A172 (cell line): ENCODE measurements at places on chromosomes 7 and 10. TPM values are rescaled to one million over a fixed set of nuclear protein-coding genes. Genes with fewer than 3 reads are reported as not detected.

ADAM12 gene
- total RNA-seq = 7.1 and 8.1 TPM in 2 replicates

PRPF18 gene
- total RNA-seq = 48.2 and 57.8 TPM in 2 replicates

TMEM140 gene
- total RNA-seq = 1.6 and 1.9 TPM in 2 replicates

CTAGE4 gene
- total RNA-seq = not detected in 2 replicates

LOXL4 gene
- 15.4 and 24.9 TPM in 2 replicates for total RNA-seq

LRRN3 gene
- not detected in 2 replicates for total RNA-seq

SLC18A3 gene
- total RNA-seq = not detected in 2 replicates

MOGAT3 gene
- not detected in 2 replicates for total RNA-seq

AGR2 gene
- not detected in 2 replicates for total RNA-seq

CYP2C9 gene
- not detected in 2 replicates for total RNA-seq

PLXDC2 gene
- total RNA-seq = 7.0 and 21.8 TPM in 2 replicates

KCNIP2 gene
- total RNA-seq = 2.8 TPM in 1 of 2 replicates, not detected in the other

OGDHL gene
- 3.5 and 3.6 TPM in 2 replicates for total RNA-seq

SERPINE1 gene
- total RNA-seq = 463 and 480 TPM in 2 replicates

UCN3 gene
- total RNA-seq = not detected in 2 replicates

PSMC2 gene
- 518 and 689 TPM in 2 replicates for total RNA-seq

ZKSCAN5 gene
- total RNA-seq = 16.2 and 17.9 TPM in 2 replicates

AKR1C8 gene
- not detected in 2 replicates for total RNA-seq

SMNDC1 gene
- 10.4 and 14.3 TPM in 2 replicates for total RNA-seq

GHITM gene
- total RNA-seq = 364 and 445 TPM in 2 replicates

CTAGE6 gene
- total RNA-seq = not detected in 2 replicates

CYP2C19 gene
- total RNA-seq = not detected in 2 replicates

ANKRD61 gene
- total RNA-seq = 1.0 TPM in 1 of 2 replicates, not detected in the other

MMD2 gene
- total RNA-seq = not detected in 2 replicates

PLEKHA8 gene
- 27.1 and 29.5 TPM in 2 replicates for total RNA-seq
